ENCODE measurements at places on chromosomes 11 and 22. TPM values are rescaled to one million over a fixed set of nuclear protein-coding genes. Genes with fewer than 3 reads are reported as not detected.

Gene PACS1
- total RNA-seq: 23.7 TPM

Gene TESMIN
- 7.2 TPM for total RNA-seq

Gene ACAT1
- 83.6 TPM for total RNA-seq

GRCh38 chr11:1478544-1478943 lies 8.0 kb downstream of the MOB2 start:
- no peak for ATAC-seq

- peak; percentile 25 for ATAC-seq
Measured at GRCh38 chr11:2693271-2694261, 6.2 kb downstream of the KCNQ1OT1 start.

- ATAC-seq: no peak
Measured at GRCh38 chr22:35863432-35863831, 145.8 kb downstream of the APOL5 start.

Gene ART1
- not detected for total RNA-seq

- no peak for ATAC-seq
Measured at GRCh38 chr22:20463324-20464095, 25.9 kb upstream of the SCARF2 start.

- ATAC-seq: peak; percentile 2
Measured at GRCh38 chr11:12009617-12010321, 1.3 kb upstream of the DKK3 start.

DNA sequence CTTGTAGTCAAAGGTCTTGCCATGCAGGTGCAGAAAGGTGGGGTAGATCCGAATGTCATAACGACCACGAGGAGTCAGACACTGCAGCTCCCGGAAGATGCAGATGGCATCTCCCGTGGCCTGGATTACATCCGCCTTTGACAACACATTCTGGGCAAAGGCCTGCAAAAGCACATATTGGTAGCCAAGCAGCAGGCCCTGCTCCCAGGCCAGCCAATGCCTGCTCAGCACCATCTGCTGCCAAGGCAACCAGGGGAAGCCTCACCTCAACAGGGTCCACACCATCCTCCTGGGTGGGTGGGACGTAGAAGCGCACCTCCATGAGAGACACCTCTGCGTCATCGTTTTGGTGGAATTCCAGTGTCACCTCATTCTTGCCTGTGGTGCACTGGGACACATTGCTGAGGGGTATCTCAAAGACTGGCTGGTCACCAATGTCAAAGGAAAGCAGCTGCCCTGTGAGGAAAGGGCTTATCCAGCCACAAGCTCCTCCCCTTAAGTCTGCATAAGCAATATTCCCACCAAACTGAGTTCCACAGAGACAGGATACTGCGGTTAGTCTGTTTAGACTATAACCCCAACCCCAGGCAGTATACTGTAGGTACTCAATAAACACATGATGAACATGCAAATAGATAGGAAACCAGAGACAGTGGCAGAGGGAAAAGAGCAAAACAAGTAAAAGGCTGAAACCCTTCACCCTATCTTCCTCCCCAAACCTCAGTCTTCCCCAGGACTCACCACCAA lies 2.8 kb downstream of the SSRP1 start:
- no peak for ATAC-seq

DNA sequence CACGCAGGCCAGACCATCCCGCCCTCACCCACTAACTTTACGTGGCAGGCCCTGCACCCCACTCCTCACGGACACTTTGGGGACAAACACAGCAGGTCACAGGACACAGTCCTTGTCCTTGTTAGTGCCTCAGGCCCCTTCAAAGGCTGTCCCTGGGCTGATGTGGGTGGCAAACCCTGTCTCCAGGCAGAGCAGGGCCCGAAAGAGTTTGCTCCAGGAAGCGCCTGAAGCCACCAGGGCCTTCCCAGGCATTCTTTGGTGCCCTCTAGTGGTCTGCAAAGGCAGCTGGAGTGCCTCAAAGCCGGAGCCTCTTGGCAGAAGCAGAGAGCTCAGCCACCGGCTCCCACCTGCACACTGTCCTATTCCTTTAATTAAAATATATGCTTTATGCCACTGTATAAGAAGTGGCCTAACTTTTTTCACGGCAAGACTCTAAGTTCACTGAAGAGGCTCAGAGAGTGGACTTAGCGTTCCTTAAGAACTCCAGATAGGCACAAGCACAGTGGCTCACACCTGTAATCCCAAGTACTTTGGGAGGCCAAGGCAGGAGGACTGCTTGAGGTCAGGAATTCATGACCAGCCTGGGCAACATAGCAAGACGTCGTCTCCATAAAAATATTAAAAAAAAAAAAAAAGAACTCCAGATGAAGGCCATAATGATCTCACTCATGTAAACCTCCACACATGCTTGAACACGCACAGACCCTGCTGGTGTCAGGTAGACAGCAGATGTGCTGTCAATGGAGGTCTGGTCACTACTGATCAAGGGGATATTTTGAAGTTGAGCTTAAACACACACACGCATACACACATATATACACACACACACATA lies 11.1 kb downstream of the TXN2 start:
- peak; percentile 83 for ATAC-seq

GRCh38 chr11:121864660-121865059 lies 251.4 kb downstream of the BLID start:
- ATAC-seq: no peak

Gene CARD18
- not detected for total RNA-seq

Gene IFITM10
- 0.88 TPM for total RNA-seq

DNA sequence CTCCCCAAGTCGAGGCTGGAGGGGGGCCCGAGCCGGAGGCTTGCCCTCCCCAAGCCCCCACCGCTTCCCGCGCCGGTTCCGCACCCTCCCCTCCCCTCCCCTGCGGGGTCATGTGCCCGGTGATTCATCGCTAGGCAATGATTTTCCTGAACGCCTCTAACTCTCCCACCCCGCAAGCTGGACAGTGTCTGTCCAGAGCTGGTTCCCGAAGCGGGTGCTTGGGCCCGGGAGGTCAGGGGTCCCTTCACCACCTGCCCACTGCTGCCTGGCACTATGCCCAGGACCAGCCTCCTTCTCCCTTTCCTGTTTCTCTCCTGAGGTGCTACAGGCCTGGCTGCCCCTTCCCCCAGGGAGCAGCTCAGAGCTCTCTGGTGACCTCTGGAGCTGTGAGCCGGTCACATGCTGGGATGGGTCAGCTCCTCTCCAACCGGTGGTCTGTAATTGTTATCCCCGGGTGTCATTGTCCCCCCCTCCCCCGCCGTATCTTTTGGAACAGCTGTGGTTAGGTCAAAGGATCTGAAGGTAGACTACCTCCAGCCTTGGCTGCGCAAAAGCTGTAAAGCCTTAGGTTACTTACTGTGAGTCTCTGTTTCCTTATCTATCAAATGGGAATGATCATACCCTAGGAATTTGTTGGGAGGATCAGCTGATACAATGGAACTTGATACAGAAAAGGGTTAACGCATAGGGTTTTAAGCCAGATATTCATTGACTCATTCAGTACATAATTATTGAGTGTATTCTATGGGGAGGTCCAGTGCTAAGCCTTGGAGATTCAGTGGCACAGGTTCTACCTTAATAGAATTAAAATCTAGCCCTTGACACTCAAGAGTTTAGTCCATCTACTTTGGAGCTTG lies 753 bp downstream of the STX3 start:
- ATAC-seq: peak; percentile 75

Gene OR51B5
- total RNA-seq: not detected

Gene DMC1
- total RNA-seq: 3.4 TPM

Gene LGALS12
- total RNA-seq: 0.37 TPM

DNA sequence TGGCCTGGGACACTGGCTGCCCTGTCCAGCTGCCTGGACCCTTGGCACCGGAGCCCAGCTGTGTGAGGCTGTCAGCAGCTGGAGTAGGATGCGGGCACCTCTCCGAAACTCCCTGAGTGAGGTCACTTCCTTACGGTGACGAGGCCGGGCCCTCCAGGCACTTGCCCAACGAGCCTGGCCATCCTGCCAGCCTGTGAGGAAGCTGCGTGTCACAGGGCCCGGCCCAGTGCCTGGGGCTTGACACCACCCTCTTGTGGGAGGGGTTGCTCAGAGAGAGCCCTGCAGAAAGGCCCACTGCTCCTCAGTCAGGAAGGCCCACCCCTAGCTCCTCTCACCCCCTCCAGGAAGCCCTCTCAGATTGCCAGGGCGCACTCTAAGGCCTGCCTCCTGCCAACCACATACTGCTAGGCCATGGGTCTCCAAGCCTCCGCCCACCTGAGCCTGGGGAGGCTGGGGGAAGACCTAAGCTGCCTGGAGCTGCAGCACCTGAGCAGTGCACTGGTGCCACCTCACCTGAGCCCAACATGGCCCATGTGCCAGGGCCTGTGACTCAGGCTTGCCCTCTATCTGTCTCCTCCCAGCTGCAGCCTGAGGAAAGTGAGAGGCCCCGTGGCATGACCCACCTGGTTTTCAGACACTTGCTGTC lies 4.3 kb upstream of the PHLDA2 start:
- no peak for ATAC-seq

- ATAC-seq: no peak
Measured at GRCh38 chr11:33449798-33450197, 192.6 kb downstream of the HIPK3 start.

GRCh38 chr22:41311487-41311886 lies 10.2 kb downstream of the ZC3H7B start:
- no peak for ATAC-seq

- ATAC-seq: no peak
Measured at GRCh38 chr11:41289408-41289807, 170.0 kb downstream of the LRRC4C start.

DNA sequence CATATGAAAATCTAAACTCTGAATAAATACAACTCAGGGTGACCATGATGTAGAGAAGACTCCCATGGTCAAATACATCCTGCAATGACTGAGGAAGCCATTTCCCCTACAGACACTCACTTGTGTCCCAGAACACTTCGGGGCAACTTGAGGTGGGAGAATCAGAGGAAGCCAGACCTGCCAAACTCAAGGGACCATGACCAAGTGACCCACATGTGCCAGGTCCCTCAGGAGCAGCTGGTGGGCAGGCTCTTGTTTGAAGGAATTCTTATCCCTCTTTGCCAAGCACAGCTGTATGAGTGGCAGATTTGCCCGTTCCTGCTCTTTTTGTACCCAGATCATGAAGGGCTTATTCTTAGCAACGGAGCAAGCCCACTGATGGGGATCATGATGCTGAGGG lies 17.8 kb downstream of the SPATA19 start:
- no peak for ATAC-seq

DNA sequence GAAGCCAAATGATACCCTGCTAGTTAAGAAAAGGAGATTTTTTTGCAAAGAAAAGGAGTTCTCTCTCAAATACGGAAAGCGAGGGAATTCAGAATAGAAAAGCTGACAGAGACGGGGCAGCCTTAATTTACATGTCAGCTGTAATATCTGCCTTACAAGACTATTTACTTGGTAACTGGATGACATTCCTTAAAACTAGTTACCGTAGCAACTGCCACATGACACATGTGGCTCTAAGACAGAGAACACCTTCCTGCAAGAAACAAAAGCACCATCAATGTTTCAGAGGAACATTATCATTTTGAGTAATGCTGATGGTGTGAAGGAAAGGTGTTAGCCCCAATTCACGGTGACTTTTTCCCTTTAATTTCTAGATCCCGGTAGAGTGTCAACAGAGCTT lies 222.1 kb downstream of the LRRC4C start:
- no peak for ATAC-seq

DNA sequence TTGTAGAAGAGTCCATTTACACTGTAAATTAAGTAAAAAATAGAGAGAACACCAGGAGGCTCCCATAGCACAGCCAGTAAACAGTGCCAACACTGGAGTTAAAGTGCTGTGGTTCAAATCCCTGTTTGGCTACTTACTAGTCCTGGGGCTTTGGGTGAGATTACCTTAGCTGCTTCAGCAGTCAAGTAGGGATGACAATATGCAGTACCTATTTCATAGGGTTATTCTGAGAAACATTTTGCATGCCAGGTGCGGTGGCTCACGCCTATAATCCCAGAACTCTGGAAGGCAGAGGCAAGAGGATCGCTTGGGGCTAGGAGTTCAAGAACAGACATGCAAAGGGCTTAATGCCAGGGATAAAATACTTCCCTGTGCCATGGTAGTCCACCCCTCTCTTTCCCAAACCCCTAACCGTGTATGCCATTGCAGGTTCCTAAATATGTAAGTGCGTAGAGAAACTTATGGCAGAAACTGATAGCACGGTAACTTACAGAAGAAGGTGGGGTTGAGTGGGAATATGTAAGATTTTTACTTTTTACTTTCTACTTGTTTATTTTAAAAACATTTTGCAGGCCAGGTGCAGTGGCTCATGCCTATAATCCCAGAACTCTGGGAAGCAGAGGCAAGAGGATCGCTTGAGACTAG lies 86.4 kb upstream of the PICALM start:
- no peak for ATAC-seq

Gene HSPB2
- 0.67 TPM for total RNA-seq

DNA sequence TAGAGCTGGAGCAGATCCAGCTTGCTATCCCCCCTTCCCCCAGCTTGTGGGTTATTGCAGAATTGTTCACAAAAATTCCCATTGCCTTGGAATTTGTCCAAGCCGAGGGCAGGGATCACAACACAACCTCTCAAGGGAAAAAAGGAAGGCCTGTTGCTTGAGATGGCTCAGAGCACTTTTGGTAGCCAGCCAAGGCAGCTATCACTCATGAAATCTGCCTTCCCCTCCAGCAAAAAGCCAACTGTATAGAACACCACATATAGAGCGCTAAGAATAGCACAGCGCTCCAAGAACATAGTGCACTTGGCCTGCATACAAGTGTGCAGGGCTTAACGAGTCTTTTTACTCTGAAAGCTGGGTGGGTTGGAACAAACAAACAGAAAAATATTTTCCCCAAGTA lies 46.2 kb downstream of the FAM83F start:
- no peak for ATAC-seq

Gene RPS6KA4
- 8.1 TPM for total RNA-seq

- ATAC-seq: no peak
Measured at GRCh38 chr22:21564411-21564810, 3.1 kb upstream of the UBE2L3 start.

Gene ANO3
- total RNA-seq: 2.2 TPM

GRCh38 chr11:59255281-59255680 lies 42.6 kb upstream of the MPEG1 start:
- ATAC-seq: no peak

Gene ABCC8
- total RNA-seq: 4.8 TPM

DNA sequence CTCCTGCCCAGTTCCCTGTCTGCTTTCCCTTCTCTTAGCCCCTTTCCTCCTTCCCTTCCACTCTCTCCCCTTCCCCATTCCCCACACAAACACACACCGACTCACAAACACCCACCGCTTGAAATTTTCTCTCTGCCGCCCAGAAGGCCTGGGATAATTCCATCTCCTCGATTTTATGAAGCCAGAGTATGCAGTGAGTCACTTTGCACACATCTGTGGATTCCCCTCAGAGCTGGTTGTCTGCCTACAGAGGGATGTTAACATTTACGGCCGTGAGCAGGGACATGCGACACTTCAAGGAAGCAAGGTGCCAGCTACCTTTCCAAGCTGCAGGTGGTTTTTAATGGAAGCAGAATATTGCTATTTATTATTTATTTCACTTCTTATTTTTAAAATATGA lies 332.0 kb downstream of the TENM4 start:
- ATAC-seq: no peak

GRCh38 chr22:31958625-31959239 lies 14.4 kb downstream of the YWHAH start:
- ATAC-seq: no peak

Gene SAA2
- not detected for total RNA-seq

Gene ELMOD1
- 31.7 TPM for total RNA-seq

- no peak for ATAC-seq
Measured at GRCh38 chr11:88208745-88209144, 33.5 kb upstream of the RAB38 start.

Data from motor neuron (in vitro differentiated cells).